ENCODE measurements at places on chromosomes 1 and 21.

DNA sequence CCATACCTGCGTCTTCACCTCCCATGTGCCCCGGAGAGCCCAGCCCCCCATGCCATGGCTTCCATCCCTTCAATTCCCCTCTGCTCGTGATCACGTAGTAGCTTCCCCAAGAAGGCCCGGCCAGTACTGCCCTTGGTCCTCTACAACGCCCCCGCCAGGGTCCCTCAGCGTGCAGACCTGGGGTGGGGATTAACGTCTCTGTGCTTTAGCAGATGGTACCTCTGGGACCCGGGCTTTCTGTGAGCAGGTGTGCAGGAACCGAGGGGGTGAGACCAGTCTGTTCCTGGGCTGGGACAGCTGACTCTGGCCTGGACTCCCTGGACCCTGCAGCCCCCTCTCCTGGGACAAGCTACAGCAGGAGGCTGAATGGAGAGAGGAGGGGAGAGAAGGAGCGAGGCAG, 1.2 kb downstream of the PLCH2 start:
- DNase-seq: no peak

DNA sequence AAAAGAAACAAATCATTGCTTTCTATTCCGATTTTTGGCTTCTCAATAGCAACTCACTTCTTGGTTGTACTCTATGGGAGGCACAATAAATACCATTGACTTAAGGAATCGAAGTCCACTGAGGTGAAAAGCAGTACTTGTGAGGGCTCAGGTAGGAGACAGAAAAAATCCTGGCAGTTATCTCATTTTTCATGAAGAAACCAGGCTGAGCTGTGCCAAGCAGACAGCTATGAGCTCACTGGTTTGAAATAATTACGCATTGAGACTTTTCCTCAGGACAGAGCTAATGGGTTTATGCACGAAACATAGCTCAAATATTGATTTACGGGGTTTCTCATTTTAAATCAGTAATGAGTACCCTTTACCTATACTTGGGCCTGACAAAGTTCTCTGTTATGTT, 18.5 kb downstream of the COLGALT2 start:
- DNase-seq: no peak

GRCh38 chr21:30561957-30562356, 843 bp upstream of the KRTAP19-7 start:
- no peak for DNase-seq

GRCh38 chr1:153563483-153563901, 2.2 kb downstream of the S100A2 start:
- no peak for DNase-seq

DNA sequence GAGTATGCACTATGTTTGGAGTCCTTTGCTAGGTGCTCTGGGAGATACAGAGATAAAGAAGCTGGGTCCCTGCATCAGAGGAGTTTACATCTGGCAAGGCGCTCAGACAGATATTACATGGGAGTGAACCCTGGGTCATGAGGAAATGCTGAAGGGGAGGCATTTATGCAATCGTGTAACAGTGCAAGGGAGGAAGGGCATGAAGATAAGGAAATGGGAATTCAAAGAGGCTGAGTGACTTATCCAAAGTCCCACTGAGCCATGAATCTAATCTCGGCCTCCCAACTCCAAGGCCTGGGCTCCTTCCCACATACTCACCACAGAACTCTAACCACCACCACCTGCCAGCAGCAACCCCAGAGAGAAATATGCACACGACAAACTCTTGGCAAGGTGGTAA, 51.6 kb downstream of the FAM163A start:
- DNase-seq: no peak

DNA sequence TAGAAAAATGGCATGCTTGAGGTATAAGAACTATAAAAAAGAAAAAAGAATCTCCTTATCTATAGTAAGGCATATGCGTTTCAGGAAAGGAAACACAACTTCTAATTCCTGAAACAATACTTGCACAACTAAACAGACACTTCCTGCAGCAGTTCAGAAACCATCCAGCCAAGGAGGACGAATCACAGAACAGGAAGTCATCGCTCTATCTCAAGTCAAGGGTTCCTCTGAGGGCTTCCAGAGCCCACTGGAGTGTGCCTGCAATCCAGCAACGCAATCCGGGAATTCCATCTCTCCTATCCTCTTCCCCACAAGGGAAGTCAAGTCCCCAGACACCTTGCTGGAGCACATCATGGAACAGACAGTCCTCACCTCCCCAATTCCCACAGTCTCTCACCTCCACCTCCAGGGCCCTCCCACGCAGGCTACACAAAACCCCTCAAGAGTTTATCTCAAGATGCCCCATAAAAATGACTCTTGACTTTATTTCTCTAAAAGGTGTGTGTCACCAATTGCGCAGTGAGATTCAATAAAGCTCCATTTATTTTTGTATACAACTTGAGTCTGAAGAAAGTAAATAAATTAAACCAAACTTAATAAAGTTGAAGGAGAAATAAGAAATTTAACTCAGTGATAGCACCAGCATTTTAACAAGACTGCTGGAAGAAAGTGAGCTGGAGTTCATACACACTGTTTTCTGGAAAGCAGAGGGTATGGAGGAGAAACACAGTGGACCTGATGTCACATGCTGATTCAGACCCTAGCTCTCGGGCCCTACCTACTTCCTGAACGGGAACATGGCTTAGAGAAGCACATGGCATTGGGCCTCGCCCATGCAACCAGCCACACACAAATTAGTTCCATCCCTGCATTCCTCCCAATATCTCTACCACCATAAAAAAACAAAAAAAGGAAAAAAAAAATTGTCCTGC, 39.9 kb downstream of the SIPA1L2 start:
- DNase-seq: no peak
